ENCODE measurements at places on chromosomes 2 and 18.

GRCh38 chr2:118848381-118849225 is 1.2 kb upstream of the EN1 start:
- no peak overlapping the region for H3K27ac ChIP-seq
- DNase-seq = peak; percentile 51
- H3K36me3 ChIP-seq = no peaks in the 10 kb centered on the region
- H3K4me3 ChIP-seq = no peak overlapping the region
- peaks cover 85% of the 10 kb centered on the region for H3K27me3 ChIP-seq

- no peaks in the 10 kb centered on the region for H3K27me3 ChIP-seq
- H3K27ac ChIP-seq = no peak overlapping the region
- H3K4me3 ChIP-seq = no peak overlapping the region
- no peaks in the 10 kb centered on the region for H3K36me3 ChIP-seq
Measured at GRCh38 chr2:122019724-122020123, 264.3 kb downstream of the TSN start.

DNA sequence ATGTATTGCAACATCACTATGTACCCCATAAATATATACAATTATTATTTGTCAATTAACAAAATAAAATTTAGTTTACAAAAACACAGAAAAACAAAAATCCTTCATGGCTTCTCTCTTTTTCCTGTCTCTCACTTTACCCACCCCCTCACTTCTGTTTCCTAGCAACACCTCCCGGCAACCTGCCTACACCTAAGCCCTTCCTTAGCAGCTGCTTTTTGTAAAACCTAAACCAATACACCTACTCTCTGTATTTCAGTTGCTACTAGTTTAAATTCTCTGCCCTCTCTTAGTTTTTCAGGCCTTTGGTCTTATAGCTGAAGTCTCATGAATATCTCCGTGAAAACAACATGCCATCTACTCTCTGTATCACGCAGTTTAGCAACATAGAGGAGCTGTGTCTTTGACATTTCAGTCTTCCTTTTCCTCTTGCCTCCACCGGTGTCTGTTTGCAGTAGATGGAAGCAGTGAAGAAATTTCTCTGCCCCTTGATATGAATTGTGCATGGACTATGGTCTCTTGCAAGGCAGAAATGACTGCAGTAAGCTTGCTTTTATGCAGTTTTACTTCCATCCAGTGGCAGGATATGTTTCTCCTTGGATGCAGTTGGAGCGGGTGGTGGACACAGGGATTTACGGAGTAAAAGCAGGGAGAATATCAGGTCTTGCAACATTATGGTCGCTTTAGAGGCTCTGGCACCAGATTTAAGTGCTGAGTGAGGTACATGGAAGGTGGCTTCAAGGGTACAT is 42.0 kb upstream of the ZDBF2 start:
- H3K4me1 ChIP-seq = peaks cover 3% of the 10 kb centered on the region
- no peak overlapping the region for H3K4me3 ChIP-seq
- no peaks in the 10 kb centered on the region for H3K27me3 ChIP-seq
- H3K36me3 ChIP-seq = no peaks in the 10 kb centered on the region
- no peak for DNase-seq
- no peak overlapping the region for H3K27ac ChIP-seq

DNA sequence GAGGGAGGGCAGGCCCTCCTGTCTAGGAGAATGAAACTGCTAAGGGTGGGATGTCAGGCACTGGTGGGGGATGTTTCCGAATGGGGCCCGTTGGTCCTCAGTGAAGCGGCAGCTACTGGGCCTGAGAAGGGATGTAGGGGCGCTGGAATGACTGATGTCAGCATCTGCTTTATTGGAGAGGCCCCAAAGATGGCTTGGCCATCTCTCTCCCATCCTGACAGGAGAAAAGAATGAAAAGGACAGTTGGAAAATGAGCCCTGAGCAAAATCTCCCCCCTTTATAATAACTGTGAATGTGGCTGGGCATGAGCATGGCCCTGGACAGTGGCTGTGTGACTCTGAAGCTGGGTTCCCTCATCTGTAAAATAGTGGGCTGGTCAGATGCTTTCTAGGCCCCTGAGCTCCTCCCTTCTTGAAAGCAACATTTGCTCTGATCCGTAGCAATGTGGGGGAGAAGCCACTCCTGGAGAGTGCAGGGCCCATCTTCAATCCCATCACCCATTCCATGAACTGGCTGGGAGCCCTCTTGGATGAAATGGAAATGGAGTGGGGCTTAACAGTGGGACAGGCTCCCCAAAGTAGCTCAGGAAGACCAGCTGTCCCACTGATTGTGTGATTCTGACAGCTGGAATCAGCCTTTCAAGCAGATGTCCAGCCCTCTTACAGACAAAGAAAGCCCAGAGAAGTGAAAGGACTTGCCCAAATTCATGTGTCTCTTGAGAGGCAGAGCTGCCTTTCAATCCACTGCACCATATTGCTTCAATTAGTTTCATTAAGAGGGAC is 232.7 kb upstream of the SMAD2 start:
- no peak overlapping the region for H3K4me3 ChIP-seq
- no peaks in the 10 kb centered on the region for H3K27me3 ChIP-seq
- H3K27ac ChIP-seq = no peak overlapping the region
- H3K36me3 ChIP-seq = no peaks in the 10 kb centered on the region
- DNase-seq = no peak
- peaks cover 3% of the 10 kb centered on the region for H3K4me1 ChIP-seq

DNA sequence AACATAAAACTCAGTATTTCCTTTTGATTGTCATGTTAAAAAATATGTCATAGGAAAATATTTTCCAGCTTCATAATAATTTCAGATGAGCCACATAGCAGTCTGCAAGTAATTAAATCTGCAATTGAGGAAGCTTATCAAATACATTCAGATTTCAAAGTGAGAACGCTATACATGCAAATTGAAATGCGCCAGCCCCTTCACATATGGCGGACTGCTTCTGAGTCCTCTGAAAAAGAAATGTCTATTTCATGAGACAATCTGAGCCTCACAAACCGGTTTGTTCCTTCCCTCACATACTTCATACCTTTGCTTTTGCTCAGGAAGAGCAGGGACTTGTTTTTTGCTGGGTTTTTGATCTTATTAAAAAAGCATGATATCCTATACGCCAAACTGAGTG is 2.3 kb upstream of the DCDC2C start:
- no peaks in the 10 kb centered on the region for H3K36me3 ChIP-seq
- H3K4me1 ChIP-seq = no peaks in the 10 kb centered on the region
- H3K27me3 ChIP-seq = no peaks in the 10 kb centered on the region
- no peak for DNase-seq
- no peak overlapping the region for H3K4me3 ChIP-seq
- H3K27ac ChIP-seq = no peak overlapping the region

GRCh38 chr2:185607945-185608344 is 130.7 kb upstream of the FSIP2 start:
- no peak for DNase-seq
- no peaks in the 10 kb centered on the region for H3K4me1 ChIP-seq
- H3K27ac ChIP-seq = no peak overlapping the region
- H3K36me3 ChIP-seq = no peaks in the 10 kb centered on the region
- H3K4me3 ChIP-seq = no peak overlapping the region

DNA sequence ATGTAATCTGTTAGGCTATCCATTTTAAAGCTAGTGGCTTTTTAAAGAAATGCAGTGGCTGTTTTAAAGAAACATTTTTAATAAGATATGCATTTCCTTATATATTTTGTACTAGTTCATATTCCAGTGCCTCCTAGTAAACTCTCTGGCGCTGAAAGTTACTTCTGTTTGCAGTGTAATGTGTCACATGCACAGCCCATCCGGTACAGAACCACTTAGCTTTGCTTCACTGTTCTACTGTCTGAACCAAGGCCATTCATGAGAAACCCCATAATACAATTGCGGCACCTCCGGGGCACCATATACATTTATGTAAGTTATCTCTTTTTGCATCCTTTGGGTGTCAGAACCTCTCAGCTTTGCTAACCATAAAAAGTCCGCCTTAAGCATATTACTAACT is 114.6 kb upstream of the KCTD1 start:
- DNase-seq = no peak
- H3K27ac ChIP-seq = no peak overlapping the region
- H3K36me3 ChIP-seq = no peaks in the 10 kb centered on the region
- no peak overlapping the region for H3K4me3 ChIP-seq

DNA sequence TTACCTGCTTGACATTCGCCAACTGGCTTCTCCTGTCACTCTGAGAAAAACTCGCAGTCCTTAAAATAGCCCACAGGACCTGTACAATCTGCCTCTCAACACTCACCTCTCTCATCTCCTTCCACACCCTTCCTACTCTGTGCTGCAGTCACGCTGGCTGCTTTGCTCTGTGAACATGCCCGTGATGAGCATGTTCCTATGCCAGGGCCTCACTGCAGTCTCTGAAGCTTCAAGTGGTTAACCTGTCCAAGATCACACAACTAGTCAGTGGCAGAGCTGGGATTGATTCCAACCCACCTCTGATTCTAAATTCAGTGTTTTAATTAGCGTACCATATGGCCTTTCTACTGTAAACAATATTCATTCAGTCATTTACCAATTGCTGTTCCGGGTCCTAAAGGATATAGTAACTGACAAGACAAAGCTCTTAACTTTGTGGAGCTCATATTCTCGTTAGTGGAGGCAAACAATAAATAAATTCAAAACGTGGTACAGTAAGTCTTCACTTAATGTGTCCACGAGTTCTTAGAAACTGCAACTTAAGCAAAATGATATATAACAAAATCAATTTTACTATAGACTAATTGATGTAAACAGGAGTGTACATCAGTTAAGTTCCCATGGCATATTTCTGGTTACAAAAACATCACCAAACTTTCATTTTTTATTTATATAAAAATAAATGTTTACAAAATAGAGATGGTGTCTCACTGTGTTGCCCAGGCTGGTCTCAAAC is 38.9 kb upstream of the FBXO11 start:
- H3K4me1 ChIP-seq = no peaks in the 10 kb centered on the region
- H3K27ac ChIP-seq = no peak overlapping the region
- no peak for DNase-seq
- no peak overlapping the region for H3K4me3 ChIP-seq

GRCh38 chr2:99928470-99929053 is 213.8 kb downstream of the AFF3 start:
- H3K4me3 ChIP-seq = no peak overlapping the region
- DNase-seq = no peak
- no peaks in the 10 kb centered on the region for H3K4me1 ChIP-seq
- no peaks in the 10 kb centered on the region for H3K27me3 ChIP-seq

GRCh38 chr18:46814399-46814798 is 57.5 kb upstream of the ST8SIA5 start:
- no peak overlapping the region for H3K27ac ChIP-seq
- H3K27me3 ChIP-seq = no peaks in the 10 kb centered on the region
- no peaks in the 10 kb centered on the region for H3K4me1 ChIP-seq
- no peak overlapping the region for H3K4me3 ChIP-seq
- no peaks in the 10 kb centered on the region for H3K36me3 ChIP-seq
- no peak for DNase-seq

- no peak for DNase-seq
- no peaks in the 10 kb centered on the region for H3K27me3 ChIP-seq
- no peak overlapping the region for H3K27ac ChIP-seq
- H3K4me3 ChIP-seq = no peak overlapping the region
- H3K36me3 ChIP-seq = no peaks in the 10 kb centered on the region
Measured at GRCh38 chr2:207371877-207372276, 157.9 kb upstream of the CREB1 start.

DNA sequence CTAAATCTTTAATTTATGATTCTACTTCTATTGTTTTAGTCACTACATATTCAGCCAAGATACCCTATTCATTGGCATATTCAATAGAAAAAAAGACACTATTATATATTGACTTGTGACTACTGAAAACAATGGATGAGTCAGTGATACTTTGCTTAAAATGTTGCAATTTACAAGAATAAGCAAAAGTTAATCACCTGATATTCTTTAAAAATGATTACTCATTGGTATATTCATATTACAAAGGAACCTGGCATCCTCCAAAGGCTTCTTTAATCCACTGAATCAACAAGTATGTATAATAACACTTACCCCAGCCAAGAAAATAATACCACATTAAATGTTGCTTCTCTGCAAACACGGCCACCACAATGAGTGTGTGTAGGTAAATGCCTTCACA is 87.8 kb downstream of the CALCRL start:
- no peak overlapping the region for H3K27ac ChIP-seq
- DNase-seq = no peak
- no peaks in the 10 kb centered on the region for H3K27me3 ChIP-seq
- H3K4me3 ChIP-seq = no peak overlapping the region
- no peaks in the 10 kb centered on the region for H3K36me3 ChIP-seq
- no peaks in the 10 kb centered on the region for H3K4me1 ChIP-seq

DNA sequence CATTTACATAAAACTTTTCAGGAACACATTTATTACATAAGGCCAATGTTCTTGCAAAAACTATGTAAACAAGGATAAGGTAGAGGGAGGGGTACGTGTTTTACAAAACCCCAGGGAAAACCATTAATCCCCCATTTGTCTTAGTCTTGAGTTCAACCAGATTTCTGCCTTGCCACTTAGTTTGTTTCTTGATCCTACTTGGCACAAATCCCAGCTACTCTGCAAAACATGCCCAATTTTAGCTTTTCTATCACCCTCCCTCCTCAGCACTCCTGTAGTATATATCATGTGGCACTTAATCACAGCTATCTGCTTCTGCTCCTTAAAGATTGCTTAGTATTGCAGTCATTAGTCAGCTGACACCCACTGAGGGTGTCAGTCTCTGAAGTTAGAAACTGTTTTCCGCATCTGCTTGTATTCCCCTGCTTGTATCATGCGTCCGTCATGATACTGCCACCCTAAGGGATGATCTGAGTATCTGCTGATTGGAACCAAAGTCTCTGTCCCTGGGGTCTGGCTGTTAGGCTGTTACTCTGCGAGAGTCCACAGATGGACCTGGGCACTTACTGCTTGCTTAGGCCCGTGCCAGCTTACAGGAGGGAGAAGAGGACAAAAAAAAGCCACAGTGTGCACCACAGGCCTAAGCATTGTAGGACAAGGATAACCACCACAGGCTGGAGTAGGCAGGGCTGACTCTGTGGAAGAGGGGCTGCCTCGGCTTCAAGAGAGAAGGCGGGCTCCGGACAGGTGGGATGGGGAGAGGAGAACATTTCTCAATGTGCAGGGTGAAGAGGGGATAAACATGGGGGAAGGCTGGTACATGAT is 82.2 kb downstream of the EPAS1 start:
- no peak overlapping the region for H3K4me3 ChIP-seq
- no peaks in the 10 kb centered on the region for H3K4me1 ChIP-seq
- no peaks in the 10 kb centered on the region for H3K36me3 ChIP-seq
- no peaks in the 10 kb centered on the region for H3K27me3 ChIP-seq

- no peaks in the 10 kb centered on the region for H3K27me3 ChIP-seq
- H3K4me3 ChIP-seq = no peak overlapping the region
- peaks cover 3% of the 10 kb centered on the region for H3K4me1 ChIP-seq
- no peak overlapping the region for H3K27ac ChIP-seq
- peak; percentile 21 for DNase-seq
Measured at GRCh38 chr2:178829299-178829960, 22.2 kb upstream of the TTN start.

DNA sequence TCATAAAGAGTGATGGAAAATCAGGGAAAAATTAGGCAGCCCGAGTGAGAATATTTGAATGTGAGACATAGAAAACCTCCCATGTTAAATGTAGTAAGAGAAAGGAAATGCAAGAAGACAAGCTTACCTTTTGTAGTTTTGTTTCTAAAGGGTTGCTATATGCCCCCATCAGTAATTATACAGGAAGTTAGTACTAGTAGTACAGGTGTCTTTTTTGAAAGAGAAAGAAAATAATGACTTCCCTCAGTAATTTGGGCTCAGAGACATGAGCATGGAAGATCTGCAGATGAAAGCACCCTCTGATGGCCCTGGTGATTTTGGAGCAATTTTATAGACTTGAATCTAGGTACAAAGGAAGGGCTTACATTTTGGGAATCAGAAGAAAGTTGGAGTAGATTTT is 80.8 kb downstream of the RHBDD1 start:
- H3K27ac ChIP-seq = no peak overlapping the region
- no peak overlapping the region for H3K4me3 ChIP-seq
- H3K4me1 ChIP-seq = no peaks in the 10 kb centered on the region
- H3K27me3 ChIP-seq = no peaks in the 10 kb centered on the region
